ENCODE measurements at places on chromosomes 5 and 9.

DNA sequence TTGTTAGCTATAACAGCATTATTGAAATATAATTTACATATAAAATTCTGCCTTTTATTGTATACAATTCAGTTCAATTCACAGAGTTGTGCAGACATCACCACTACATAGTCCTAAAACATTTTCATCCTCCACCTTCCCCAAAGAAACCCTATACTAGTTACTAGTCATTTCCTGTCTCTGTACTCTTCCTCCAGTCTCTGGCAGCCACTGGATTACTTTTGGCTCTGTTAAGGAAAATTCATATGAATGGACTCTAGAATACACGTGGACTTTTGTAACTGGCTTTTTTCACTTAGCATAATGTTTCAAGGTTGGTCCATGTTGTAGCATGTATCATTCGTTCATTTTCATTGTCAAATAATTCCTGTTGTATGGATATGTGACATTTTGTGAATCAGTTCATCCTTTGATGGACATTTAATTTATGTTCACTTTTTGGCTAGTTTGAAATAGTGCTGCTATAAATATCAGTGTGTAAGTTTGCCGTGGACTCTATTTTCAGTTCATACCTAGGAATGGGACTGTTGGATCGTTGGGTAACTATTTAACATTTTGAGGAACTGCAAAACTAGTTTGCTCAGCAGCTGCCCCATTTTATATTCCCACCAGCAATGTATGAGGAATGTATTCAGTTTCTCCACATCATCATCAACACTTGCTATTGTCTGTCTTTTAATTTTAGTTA is 9.7 kb downstream of the ICE1 start:
- DNase-seq: no peak

DNA sequence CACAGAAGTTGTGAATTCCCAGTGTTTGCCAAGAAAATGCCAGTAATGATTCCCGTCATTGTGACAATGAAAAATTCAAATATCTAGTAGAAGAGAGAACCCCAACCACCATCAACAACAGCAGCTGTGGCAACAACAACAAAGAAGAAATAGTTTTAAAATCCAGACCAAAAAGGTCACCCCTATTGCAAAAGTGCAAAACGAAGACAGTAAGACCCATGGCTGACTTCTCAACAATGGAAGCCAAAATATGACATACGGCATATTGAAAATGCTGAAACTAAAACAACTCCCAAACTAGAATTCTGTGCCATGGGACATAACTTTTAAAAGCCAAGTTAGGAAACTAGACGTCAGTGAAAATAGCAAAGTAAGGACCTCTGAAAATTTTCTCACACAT is 270.6 kb downstream of the IRX2 start:
- DNase-seq: no peak

GRCh38 chr5:95957561-95958203 is 4.0 kb downstream of the ELL2 start:
- DNase-seq: no peak

DNA sequence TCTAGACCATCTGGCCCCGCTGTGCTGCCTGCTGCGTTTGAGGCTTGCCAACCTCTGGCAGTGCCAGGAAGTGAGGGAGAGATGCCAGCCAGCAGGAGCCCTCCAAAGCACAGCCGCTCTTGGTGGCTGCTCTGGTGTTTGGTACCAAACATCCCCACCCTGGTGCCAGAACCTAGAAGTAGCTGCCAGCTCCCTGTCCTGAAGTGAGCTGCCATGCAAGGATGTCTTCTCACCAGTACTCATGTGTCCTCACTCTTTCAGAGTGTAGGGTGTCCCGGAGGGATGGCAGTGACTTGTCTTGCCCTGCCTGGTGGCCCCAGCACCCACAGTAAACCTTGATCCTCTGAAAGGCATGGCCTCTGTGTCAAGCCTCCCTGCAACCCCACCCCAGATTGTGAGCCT is 43.4 kb downstream of the AMBP start:
- DNase-seq: no peak

- no peak for DNase-seq
Measured at GRCh38 chr9:122978601-122979000, 37.8 kb downstream of the RABGAP1 start.

- DNase-seq: no peak
Measured at GRCh38 chr9:16612627-16613026, 257.8 kb downstream of the BNC2 start.

- no peak for DNase-seq
Measured at GRCh38 chr5:143033535-143034250, 263.5 kb downstream of the ARHGAP26 start.

DNA sequence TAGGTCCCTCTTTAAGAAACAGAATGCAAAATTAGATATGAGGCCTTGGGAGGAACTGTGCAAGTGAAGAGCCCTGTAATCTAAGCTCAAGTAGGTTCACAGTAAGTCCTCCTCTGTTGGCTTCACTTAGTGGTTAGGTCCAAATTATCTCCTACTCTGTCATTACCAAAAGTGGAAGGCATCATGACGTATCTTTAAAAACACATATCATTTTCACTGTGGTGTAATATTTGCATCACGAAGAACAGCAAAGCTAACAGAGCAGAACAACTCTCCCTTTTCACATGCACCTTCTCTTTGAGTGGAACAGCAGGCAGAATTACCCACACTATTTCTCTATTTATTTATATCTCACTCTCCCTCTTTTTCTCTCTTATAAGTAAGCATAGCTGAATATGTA is 240.5 kb upstream of the CCNH start:
- no peak for DNase-seq

DNA sequence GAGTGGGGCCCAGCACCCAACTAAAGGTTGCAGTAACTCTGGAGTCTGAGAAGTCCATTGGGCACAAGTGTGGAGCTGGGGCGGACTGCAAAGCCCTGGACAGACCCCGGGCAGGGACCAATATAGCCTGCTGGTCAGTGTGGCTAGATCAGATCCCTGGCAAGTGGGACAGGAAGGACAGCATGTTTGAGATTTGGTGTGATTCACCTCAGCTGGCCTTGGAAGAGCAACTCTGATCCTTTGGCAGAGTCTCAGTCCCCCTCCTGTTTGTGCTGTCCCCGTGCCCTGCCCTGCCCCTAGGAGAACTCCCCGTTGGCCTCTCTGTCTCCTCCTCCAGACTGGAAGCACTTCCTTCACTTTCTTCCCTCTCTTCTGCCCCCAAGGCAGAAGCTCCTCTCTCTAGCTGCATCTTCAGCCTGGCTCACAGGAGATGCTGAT is 255.3 kb downstream of the FSTL4 start:
- DNase-seq: no peak

DNA sequence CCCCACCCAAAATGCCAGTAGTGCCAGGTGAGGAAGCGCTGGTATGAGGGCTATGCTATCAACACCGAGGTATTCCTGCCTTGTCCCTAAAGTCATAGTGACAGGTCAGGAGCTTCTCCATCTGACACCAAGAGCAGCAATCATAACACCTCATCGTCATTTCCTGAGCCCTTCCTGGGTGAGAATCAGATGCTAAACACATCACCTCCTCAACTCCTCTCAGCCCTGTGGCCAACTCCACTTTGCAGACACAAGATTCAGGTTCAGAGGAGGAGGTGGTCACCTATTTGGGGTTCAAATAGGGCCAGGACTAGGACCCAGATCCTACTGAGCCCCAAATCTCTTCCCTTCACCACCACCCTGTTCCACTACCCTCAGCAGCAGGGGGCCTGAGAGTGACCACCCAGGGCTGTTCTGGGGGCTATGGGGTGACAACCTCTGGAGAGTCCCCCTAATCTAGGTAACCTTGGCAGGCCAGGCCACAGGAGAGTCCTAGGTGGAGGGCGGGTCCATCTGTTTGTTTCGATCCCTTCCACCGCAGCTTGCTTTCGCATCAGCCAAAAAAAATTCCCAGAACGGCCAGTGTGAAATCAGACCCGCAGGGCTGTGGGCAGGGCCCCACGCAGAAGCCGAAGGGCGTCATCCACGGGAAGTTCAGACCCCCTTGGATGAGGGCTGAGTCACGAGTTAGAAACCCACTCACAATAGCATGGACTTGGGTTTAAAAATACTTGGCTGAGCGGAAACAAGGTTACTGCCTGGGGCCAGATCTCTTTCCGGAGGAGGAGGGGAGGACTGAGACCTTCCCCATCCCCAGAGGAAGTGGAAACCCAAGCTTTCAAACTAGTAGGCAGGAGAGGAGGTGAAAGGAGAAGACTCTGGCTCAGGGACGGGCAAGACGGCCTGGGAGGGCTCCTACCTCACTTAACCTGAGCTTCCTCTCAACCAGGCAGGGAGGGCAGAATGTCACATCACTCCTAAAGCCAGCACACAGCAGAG is 8.7 kb downstream of the STK10 start:
- peak; percentile 64 for DNase-seq

GRCh38 chr9:35813434-35814105 is 1.3 kb downstream of the HINT2 start:
- peak; percentile 14 for DNase-seq

- DNase-seq: no peak
Measured at GRCh38 chr5:168393773-168394172, 92.5 kb upstream of the RARS1 start.

GRCh38 chr5:26894719-26895263 is 143.6 kb downstream of the CDH9 start:
- DNase-seq: no peak

DNA sequence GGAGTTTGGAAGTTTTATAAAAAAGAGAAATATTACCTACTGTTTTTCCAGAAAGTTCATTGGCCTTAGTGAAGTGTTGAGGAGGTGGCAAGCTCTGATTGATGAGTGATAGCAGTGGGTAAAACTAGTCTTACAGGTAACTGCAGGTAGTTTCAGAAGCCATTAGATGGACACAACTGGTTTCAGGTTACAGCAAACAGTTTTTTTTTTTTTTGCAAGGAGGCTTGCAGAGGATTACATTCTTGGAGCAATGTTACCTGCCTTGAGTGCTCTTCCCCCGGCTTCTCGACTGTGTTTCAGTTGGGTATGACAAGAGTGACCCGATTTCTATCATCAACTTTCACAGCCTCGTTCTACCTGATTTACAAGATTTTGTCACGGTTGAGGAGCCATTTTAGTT is 333.4 kb downstream of the YTHDC2 start:
- no peak for DNase-seq

GRCh38 chr9:33272061-33272460 is 7.2 kb downstream of the CHMP5 start:
- no peak for DNase-seq

GRCh38 chr5:79924936-79925893 is 65.8 kb downstream of the MTX3 start:
- no peak for DNase-seq

- no peak for DNase-seq
Measured at GRCh38 chr5:126069329-126069728, 353.9 kb upstream of the GRAMD2B start.

- DNase-seq: no peak
Measured at GRCh38 chr9:129121483-129121882, 10.3 kb downstream of the PTPA start.

GRCh38 chr5:103523319-103523718 is 39.3 kb downstream of the NUDT12 start:
- DNase-seq: no peak

- DNase-seq: no peak
Measured at GRCh38 chr5:67983251-67984110, 232.1 kb upstream of the PIK3R1 start.

DNA sequence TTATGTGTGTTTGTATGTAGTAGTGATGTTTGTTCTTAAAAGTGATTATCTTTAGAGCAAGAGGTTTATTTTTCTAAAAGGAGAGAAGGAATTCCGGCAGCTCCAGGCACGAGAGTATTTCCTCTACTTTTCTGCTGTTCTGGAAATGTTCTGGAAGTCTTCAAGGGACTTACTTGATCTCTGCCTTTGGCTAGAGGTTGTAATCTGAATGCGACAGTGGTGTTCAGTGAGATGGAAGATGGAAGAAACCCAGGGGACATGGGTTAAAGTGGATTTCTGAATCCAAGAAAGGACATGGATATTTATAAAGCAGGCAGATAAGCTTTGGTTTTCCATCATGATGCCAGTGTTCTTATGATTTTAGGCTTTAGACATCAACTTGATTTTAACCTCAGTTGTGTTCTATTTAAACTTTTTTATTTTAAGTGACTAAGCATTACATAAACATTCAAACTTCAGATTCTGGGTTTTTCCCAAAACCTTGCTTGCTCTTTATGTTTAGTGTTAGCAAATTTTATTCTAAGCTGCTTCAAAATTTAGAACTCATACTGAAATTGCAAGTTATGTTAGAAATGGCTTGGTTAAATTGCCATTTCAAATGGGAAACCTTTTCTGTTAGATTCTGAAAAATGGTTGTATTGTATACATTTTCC is 3.6 kb downstream of the GPR21 start:
- DNase-seq: no peak

DNA sequence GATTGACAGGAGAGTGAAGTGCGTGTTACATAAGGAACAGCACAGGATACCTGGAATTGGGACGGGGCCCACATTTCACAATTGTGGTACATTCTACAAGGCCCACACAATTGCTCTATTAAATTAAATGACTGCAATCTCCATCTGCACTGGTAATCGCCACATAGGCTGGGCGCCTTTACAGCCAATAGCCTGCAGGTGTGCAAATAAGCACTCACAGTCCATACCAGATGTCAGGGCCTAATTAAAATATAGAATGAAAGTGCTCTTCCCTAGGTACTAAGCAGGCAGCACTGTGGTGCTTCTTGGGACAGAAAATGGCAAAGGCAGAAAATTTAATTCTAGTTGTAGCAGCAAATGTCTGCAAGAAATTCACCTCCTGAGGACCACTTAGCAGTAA is 82.7 kb downstream of the ATP10B start:
- no peak for DNase-seq

DNA sequence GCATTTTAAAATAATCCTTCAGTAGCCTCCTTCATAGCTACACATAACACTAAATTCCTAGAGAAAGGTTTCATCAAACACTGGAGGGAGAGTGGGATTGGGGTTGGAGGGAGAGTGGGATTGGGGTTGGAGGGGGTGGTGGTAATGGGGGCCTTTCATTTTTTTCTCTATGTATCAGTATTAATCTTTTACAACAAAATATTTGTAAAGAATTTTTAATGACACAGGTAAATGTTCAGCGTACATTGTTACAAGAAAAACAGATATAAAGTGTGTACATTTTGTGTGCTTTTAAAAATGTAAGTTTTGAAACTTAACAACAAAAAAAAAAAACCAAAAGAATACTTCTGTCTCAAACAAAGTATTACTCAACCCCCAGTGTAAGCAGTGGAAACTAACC is 266.4 kb downstream of the DENND1A start:
- no peak for DNase-seq

DNA sequence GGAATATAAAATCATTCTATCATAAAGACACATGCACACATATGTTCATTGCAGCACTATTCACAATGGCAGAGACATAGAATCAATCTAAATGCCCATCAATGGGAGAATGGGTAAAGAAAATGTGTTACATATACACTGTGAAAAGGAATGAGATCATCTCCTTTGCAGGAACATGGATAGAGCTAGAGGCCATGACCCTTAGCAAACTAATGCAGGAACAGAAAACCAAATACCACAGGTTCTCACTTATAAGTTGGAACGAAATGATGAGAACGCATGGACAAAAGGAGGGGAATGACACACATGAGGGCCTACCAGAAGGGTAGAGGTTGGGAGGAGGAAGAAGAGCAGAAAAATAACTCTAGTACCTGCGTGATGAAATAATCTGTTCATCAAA is 21.0 kb upstream of the RANBP6 start:
- no peak for DNase-seq
